HL-60 (cell line): ENCODE measurements at places on chromosomes 1 and 21.

DNA sequence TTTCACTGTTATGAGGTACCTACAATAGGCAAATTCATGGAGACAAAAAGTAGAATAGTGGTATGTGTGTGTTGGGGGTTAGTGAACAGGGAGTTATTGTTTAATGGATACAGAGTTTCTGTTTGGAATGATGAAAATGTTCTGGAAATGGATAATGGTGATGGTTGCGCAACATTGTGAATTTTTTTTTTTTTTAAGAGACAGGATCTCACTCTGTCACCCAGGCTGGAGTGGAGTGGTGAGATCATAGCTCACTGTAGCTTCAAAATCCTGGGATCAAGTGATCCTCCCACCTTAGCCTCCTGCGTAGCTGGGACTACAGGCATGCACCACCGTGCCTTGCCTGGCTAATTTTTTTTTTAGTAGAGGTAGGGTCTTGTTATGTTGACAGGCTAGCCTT lies 34.5 kb upstream of the TRABD2B start:
- DNase-seq = no peak

DNA sequence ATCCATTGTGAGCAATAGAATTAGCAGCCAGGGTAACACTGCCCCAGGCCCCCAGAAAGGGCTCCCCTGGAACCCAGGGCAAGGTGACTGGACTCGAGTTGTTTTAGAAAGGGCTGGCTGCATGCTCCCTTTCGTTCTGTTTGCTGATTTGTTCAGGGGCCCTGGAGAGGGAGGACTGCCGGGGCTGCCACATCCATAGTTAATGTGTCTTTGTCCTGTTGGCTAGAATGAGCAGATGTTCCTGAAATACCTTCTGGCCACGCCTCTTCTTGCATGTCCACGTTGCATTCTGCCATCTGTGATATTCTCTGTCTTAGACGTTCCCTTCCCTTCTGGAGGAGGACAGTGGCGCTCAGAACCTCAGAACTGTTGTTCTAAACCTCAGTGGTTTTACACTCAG lies 118.8 kb downstream of the AJAP1 start:
- DNase-seq = no peak

- DNase-seq = no peak
Observed at GRCh38 chr1:56473582-56474270, 105.6 kb downstream of the PLPP3 start.

- DNase-seq = no peak
Observed at GRCh38 chr1:165075725-165076370, 280.7 kb downstream of the LMX1A start.

DNA sequence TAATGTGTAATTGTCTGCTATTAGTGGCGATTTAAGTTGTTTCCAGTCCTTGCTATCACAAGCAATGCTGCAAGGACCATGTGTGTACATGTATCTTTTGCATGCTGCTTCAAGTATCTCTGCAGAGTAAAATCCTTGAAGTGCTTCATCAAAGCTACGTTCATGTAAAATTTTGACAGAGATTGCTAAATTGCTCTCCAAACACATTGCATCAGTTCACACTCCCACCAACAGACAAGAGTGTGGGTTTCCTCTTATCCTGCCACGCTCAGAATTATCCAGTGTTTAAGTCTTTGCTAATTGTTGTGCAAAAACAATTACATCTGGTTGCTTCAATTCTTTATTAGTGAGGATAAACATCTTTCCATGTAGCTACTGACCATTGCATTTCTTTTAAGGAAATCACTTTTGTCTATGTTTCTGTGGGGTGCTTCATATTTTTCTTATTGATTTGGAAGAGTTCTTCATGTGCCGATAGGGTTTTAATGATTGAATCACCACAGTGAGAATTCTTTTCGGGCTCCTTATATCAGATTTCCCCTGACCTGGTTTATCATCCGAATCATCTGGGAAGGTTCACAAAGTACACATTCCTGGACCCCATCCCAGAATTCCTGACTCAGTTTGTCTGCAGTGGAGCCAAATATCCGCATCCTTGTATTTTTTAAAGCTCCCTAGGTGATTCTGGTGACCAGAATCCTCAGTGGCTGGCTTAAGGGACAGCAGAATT lies 56.3 kb upstream of the GALNT2 start:
- DNase-seq = peak; percentile 82

- DNase-seq = no peak
Observed at GRCh38 chr1:118960026-118960561, 28.0 kb downstream of the TBX15 start.

DNA sequence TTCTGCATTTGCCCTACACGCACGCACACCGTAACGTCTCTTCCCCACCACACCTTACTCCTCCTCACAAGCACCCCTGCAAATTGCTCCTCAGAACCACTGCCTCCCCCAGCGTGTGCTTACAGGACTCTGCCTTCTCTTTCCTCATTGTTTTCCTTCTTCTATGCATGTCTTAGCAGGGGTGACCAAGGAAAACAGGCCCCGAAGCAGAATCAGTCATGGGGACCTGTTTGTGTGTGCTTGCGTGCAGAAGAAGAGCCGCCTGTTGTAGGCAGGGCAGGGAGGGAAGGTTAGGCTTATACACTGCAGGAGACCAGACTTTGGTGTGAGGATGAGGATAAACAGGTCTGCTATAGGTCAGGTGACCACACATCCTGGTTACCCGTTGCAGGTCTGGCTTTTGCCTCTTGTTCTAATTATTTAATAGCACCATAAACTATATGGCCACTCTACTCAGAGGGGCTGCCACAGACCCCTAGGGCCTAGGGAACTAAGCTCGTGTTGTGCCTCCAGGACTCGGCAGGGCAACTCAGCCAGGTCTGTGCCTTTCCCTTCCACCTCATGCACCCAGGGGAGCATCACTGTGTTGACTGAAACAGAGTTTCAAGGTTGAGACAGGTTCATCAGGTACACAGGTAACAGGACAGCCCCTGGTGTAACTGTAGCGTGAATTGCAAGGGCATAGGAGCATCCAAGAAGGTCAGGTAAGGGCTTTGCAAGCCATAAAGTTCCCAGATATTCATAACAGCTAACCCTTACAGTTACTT lies 60.8 kb upstream of the EPS8L3 start:
- DNase-seq = no peak

GRCh38 chr1:246907472-246907871 lies 24.3 kb downstream of the AHCTF1 start:
- peak; percentile 49 for DNase-seq
